ENCODE measurements at places on chromosomes 16 and 17. TPM values are rescaled to one million over a fixed set of nuclear protein-coding genes. Genes with fewer than 3 reads are reported as not detected.
A peak's percentile ranks its signal among the peaks of the same experiment; 100 is the strongest.

GRCh38 chr17:2850991-2851390, 54.8 kb downstream of the RAP1GAP2 start:
- no peak for DNase-seq

GRCh38 chr17:16925461-16926060, 46.4 kb downstream of the TNFRSF13B start:
- peak; percentile 15 for DNase-seq

GRCh38 chr16:3954411-3954921, 74.0 kb upstream of the CREBBP start:
- DNase-seq, result peak; percentile 63

The CDH1 gene
- 0.24 TPM for total RNA-seq
